ENCODE measurements at places on chromosomes 13 and 19.

DNA sequence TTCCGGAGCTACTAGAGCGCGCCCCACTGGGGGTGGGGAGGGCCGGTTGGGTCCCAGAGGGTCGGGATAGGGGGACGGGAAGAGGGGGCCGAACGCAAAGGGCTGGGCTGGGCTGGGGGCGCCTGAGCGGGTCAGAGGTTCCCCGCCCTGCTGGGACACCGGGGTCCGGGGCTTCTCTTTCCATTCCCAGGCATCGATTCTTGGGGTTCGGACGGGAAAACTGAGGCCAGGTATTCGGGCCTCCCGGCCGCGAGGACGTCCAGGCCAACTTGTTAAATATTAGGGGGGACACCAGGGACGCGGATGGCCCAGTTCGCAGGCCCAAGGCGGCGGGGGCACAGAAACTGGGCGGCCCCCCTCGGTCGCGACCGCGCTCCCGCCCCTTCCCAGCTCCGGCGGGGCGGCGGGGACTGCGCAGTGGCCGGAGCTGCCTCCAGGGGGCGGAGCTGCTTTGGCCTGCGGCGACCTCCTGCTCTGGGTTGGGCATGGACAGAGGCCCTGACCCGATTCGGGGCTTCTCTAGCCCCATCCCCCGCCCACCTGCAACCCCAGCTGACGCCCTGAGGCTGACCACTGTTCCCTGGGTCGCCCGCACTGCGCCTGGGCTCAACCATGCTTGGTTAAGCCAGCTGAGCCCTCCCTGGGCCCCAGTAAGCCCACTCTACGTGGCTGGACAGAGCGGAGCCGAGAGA is 1.2 kb upstream of the KLF16 start:
- DNase-seq = no peak

DNA sequence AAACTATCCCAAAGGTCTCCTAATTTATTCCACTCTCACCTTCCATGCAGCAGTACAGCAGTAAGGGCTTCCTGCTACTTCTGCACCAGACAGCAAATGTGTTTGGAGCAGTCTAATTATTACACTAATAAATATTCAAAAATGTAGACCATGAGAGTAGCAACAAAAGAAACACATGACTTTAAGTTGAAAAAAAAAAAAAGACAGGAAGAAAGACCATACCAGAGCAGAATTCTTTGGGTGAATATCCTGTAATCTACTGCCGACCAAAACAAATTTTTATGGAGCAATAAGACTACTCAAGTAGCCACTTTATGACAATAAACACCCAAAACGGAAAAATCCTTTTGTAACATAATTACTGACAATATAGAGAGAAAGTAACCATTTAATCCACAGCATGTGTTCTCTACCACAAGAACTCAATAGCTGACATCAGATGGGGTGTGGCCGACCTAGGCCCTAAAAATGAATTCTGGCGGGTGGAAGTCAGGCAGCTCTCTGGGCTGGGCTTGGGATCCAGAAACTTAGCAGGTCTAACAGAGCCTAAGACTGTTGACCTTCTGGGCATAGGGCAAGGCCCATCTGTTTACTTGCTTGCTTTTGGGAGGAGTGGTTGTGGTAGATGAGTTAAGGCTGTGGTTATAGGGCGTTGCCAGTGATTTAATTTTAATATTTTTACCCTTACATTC is 4.6 kb downstream of the KLF12 start:
- no peak for DNase-seq

DNA sequence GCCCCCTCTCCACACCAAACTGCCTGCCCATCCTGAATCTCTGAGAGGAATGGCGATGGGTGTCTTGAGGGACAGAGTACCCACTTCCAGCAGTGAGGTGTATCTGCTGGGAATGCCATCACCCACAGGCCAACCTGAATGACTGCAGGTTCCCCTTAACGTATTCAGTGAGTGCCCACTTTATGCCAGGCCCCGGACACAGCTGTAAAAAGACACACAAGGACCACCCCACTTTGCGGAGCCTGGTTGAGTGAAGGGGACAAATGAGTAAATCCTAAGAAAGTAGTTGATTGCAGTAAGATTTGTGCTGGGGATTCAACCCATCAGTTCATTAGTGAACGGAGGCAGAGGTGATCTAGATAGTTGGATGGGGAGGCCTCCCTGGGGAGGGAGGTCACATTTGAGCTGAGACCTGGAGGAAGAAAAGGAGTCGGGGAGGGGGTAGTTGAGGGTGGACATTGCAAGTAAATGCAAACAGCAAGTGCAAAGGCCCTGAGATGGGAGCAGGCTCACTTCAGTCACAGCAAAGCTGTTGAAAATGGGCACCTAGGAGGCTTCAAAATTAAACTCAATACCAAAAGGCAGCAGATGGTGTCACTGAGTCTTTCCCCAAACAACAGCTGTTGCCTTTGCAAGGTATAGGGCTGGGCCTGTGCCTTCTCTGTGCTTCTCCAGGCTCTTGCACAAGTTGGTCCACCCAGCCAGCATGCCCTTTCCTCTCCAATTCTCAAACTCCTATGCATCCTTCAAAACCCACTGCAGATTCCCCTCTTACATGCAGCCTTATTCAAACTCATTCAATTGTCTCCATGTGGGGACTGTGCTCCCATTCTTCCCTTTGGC is 4.3 kb downstream of the GDF15 start:
- DNase-seq = no peak

DNA sequence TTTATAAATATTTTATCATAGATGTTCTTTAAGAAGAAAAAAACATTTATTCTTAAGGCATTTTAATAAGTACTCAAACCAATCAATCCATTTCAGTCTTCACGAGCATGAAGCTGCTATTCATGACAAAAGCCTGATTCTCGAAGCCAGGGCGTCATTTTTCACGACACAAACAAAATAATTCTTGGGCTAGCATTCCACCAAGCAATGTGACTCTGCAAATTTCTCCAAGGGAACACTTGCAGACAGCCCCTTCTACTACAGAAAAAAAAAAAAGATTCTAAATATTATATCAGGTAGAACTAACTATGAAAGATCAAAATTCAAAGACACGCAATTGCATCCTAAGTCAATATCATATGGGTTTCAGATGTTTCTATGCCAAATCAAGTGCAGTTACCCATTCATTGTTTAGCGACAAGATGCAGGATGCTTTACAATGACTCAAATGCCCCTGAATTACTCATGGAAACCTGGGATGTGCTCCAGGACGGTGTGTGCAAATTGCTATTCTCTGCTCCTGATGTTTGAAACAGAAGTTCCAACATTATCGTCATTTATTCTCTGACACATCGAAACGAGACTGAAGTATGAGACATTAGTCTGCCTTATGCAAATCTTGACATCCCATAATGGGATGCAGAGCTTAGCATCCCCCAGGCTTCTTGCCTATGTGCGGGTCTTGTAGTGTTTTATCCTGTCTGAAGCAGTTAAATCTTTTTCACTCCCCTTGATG is 517.7 kb downstream of the MYO16 start:
- no peak for DNase-seq

DNA sequence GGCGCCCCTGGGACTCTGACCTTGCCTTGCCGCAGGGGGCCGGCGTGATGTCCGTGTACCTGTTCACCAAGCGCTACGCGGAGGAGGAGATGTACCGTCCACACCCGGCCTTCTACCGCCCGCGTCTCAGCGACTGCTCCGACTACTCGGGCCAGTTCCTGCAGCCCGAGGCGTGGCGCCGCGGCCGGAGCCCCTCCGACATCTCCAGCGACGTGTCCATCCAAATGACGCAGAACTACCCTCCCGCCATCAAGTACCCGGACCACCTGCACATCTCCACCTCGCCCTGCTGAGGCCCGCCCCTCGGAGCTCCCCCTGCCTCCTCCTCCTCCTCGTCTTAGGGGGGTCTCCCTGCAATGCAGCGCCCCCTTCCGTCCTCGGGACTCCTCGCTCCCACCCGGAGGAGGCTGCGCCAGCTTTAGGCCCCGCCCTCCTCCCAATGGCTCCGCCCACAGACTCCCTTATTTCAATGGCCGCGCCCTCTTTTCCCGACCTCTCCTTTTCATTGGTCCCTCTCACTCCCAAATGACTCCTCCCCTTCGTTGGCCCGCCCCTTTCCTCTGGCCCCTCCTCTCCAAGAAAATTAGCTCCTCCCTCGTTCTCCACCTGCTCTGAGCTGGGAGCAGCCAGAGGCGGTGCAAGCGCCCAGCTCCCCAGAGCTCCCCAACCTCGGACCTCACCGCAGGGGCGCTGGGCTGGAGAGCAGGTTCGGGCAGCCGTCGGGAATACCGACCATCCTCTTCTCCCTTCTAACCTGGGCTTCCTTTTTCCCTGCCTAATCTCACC is 20.5 kb upstream of the CACNG8 start:
- no peak for DNase-seq

All from ureter (tissue), 1 donor.